ENCODE measurements at places on chromosomes 11 and 22. TPM values are rescaled to one million over a fixed set of nuclear protein-coding genes. Genes with fewer than 3 reads are reported as not detected.

The C1QTNF5 gene
- not detected for total RNA-seq

The PANX3 gene
- total RNA-seq = not detected

The CHST1 gene
- 0.47 TPM for total RNA-seq

The C11orf86 gene
- not detected for total RNA-seq

The THY1 gene
- not detected for total RNA-seq

The MS4A3 gene
- total RNA-seq = 0.79 TPM

The RIMBP3C gene
- 0.47 TPM for total RNA-seq

The CLP1 gene
- total RNA-seq = 18.2 TPM

The C22orf15 gene
- 0.96 TPM for total RNA-seq

GRCh38 chr22:27980424-27981148 lies 61.5 kb upstream of the PITPNB start:
- H3K27ac ChIP-seq = no peak overlapping the region
- H3K4me3 ChIP-seq = no peak overlapping the region
- DNase-seq = no peak

DNA sequence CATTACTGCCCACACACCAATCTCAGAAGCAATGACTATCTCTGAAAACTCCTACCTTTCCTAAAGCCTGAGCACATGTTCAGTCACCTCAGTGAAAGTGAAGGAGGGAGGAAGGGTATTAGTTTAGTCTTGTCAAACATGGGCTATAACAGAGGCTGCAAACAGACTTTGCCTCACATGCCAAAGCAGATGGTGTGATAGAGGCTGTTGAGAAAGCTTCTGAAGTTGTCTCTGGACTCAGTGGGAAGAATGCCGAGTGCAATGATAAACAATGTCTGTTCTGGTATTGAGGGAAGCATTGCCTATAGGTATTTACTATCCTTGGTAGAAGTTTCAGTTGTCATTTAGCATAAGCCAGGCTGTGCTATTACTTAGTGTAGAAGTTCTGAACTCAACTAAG lies 314.5 kb upstream of the CCDC90B start:
- H3K36me3 ChIP-seq = no peaks in the 10 kb centered on the region
- no peak overlapping the region for H3K27ac ChIP-seq
- H3K4me3 ChIP-seq = no peak overlapping the region

DNA sequence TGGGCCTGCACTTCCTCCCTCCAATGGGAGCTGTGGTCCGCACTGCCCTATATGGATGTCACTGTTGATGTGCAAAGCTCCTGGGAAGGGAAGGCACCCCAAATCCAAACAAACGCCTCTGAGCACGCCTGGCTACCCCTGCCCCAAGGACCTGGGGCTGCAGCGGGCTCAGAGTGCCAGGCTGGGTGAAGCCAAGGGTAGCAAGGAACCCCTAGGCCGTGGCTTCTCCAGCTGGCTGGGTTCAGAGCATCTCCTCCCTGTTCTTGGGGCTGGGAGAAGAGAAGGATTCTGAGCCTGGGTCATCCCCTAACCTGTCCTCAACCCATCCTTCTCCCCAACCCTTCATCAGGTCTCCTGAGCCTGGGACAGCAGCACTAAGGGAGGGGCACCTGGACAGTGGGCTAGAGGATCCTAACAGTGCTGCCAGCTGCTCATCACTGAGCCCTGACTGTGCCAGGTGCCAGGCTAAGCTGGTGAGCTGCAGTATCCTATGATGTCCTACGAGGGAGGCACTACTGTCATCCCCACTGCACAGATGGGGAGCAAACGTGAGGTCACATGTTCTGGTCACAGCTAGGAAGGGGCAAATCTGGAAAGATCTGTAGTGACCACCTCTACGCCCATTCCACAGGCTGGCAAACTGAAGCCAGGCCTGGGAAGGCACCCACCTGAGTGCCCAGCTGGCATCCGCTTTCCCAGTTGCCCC lies 3.0 kb downstream of the SSTR3 start:
- peaks cover 25% of the 10 kb centered on the region for H3K4me1 ChIP-seq
- DNase-seq = no peak
- H3K36me3 ChIP-seq = no peaks in the 10 kb centered on the region
- no peaks in the 10 kb centered on the region for H3K27me3 ChIP-seq

- H3K36me3 ChIP-seq = no peaks in the 10 kb centered on the region
- H3K27ac ChIP-seq = no peak overlapping the region
- DNase-seq = no peak
- H3K4me3 ChIP-seq = no peak overlapping the region
Observed at GRCh38 chr11:15969281-15969680, 387.1 kb downstream of the SOX6 start.

- no peaks in the 10 kb centered on the region for H3K36me3 ChIP-seq
- no peaks in the 10 kb centered on the region for H3K4me1 ChIP-seq
- H3K27ac ChIP-seq = no peak overlapping the region
Observed at GRCh38 chr22:26417406-26417805, 11.7 kb upstream of the ASPHD2 start.

DNA sequence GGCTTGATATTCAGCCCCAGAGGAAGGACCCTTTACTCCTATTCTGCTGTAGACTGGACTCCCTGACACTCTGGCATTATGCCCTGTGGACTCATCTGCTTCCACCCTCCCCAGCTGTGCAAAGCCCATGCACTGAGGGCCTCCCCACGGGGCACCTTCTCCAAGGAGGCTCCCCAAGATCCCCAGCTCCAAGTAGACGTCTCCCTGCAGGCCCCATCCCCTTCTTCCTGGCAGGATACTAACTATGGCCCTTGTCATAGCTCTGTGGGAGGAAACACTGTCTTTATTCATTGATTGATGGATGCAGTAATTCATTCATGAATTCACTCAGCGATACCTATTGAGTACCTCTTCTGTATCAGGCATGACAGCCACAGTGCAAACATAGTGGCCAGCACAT lies 15.3 kb upstream of the APOL6 start:
- H3K4me1 ChIP-seq = no peaks in the 10 kb centered on the region
- no peak overlapping the region for H3K4me3 ChIP-seq
- no peak overlapping the region for H3K27ac ChIP-seq
- no peaks in the 10 kb centered on the region for H3K36me3 ChIP-seq
- DNase-seq = no peak
- no peaks in the 10 kb centered on the region for H3K27me3 ChIP-seq

DNA sequence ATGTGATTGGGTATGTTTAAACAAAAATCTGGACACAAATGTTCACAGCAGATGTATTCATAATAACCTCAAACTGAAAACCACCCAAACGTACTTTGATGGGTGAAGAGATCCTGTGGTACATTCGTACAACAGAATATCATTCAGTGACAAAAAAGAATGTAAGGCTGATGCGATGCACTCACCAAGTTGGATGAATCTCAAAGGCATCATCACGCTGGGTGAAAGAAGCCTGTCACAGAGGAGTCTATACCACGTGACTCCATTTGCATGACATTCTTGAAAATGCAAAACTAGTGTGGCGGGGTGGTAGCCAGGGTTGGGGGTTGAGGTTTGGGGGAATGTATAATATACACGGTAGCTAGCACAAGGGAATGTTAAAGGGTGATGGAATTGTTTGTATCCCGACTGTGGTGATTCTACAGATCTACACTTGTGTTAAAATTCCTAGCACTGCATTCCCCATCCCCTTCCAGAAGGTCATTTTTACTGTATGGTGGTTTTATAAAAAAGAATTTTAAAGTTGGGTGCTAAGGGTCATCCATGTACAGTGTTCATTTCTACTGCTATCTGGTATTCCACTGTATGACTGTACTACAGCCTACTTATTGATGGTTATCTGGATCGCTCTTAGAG lies 35.0 kb upstream of the SLC25A1 start:
- DNase-seq = no peak
- no peak overlapping the region for H3K27ac ChIP-seq
- H3K36me3 ChIP-seq = no peaks in the 10 kb centered on the region
- H3K4me3 ChIP-seq = no peak overlapping the region

DNA sequence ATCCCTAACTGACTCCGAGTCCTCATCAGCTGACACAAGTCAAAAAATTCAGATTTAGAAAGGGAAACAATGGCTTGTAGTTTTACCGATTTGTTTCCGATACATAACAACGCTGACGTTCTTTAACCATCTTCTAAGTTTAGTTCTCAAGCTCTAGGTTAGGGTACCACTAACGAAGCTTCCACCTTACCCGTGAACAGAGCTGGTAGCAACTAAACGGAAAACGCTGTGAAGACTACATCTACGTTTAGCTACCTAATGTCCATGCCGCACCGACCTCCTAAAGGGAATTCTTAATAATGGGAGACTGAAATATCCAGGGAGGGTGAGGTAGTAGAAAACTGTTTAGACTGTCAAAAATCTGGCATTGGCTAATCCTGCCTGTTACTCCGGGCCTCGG lies 1.0 kb downstream of the NUP98 start:
- peaks cover 28% of the 10 kb centered on the region for H3K4me1 ChIP-seq
- peak overlapping the region; percentile 89 for H3K4me3 ChIP-seq
- H3K27me3 ChIP-seq = no peaks in the 10 kb centered on the region
- H3K27ac ChIP-seq = peak overlapping the region; percentile 97
- peaks cover 20% of the 10 kb centered on the region for H3K36me3 ChIP-seq
- peak; percentile 27 for DNase-seq

GRCh38 chr22:26097411-26097810 lies 71.9 kb upstream of the SEZ6L start:
- H3K36me3 ChIP-seq = no peaks in the 10 kb centered on the region
- H3K4me3 ChIP-seq = no peak overlapping the region
- no peak overlapping the region for H3K27ac ChIP-seq
- no peaks in the 10 kb centered on the region for H3K4me1 ChIP-seq

- H3K4me1 ChIP-seq = peaks cover 10% of the 10 kb centered on the region
- H3K36me3 ChIP-seq = peaks cover 31% of the 10 kb centered on the region
Observed at GRCh38 chr11:72826942-72827480, 12.8 kb downstream of the ATG16L2 start.

- H3K4me3 ChIP-seq = no peak overlapping the region
- no peak overlapping the region for H3K27ac ChIP-seq
- no peaks in the 10 kb centered on the region for H3K36me3 ChIP-seq
- no peaks in the 10 kb centered on the region for H3K27me3 ChIP-seq
- peaks cover 17% of the 10 kb centered on the region for H3K4me1 ChIP-seq
- DNase-seq = no peak
Observed at GRCh38 chr11:44954051-44954906, 3.6 kb upstream of the TP53I11 start.

- peaks cover 16% of the 10 kb centered on the region for H3K4me1 ChIP-seq
- no peaks in the 10 kb centered on the region for H3K27me3 ChIP-seq
- no peak overlapping the region for H3K4me3 ChIP-seq
- peak; percentile 6 for DNase-seq
Observed at GRCh38 chr22:38572065-38572464, 2.1 kb upstream of the DMC1 start.

- no peak overlapping the region for H3K27ac ChIP-seq
- H3K36me3 ChIP-seq = no peaks in the 10 kb centered on the region
- H3K4me1 ChIP-seq = no peaks in the 10 kb centered on the region
- H3K27me3 ChIP-seq = no peaks in the 10 kb centered on the region
- DNase-seq = no peak
- H3K4me3 ChIP-seq = no peak overlapping the region
Observed at GRCh38 chr11:40986320-40986719, 473.1 kb downstream of the LRRC4C start.

Data from CD4-positive, CD25-positive, alpha-beta regulatory T cell (primary cell).